ENCODE measurements at places on chromosomes 3 and 15.

- DNase-seq, result no peak
Observed at GRCh38 chr3:50163572-50164455, 8.7 kb downstream of the SEMA3F start.

- no peak for DNase-seq
Observed at GRCh38 chr3:72043204-72044133, 258.5 kb upstream of the PROK2 start.

DNA sequence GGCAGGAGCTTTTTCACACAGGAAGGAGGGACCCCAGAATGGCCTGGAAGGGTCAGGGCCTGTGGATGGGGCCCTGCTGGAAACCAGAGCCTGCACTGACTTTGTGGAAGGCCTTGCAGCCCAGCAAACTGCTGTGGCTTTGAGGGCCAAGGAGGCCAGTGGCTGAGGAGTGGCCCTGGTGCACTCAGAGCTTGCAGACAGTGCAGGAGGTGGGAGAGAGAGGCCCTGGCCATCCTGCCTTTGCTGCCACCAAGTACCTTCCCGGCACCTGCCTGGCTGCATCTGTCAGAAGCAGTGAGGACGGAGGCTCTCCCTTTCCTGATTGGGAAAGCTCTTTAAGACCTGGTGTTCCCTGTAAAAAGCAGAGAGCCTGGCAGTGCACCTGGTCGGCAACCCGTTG is 6.4 kb downstream of the PSTPIP1 start:
- DNase-seq, result no peak

DNA sequence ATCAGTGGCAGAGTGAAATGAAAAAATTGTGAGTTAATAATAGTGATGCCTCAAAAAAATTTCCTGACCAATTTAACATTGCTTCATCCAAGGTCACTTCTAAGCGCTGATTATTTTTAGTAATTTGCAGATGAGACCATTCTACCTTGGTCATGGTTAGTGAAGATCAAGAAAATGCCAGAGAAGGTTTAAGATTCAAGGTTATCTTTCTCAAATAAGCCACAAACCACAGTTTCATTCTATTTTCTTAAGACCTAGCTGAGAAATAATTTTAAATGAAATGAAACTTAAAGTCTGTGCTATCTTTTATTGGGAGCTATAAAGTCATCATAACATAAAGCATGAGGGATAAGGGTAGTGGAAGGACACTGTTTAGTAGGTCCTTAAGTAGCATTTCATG is 353.9 kb upstream of the NAALADL2 start:
- no peak for DNase-seq

DNA sequence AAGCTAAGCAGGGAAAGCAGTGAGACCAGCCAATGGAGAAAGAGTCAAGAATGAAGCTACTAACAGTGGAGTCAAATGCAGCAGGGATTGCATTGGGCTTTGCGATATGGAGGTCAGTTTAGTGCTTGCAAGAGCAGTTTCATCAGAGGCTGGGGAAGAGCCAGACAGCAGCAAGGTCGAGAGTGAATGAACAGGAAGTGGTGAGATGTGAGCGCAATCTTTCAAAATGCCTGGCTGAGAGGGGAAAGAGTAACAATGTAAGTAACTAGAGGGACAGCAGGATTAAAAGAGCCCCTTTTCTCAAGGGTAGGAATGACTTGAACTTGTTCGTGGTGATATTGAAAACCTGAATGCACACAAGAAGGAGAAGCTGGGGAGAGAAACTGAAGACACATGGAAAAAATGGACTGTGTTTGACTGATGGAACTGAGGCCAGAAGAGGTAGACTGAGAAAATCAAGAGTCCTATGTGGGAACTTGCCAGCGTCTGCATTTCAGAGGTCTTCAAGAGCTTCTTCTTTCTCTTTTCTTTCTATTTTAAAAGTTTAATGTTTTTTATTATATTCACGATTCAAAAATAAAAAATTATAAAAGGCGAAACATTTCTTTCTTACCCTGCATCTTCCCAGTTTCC is 30.6 kb upstream of the GPR160 start:
- DNase-seq, result no peak

DNA sequence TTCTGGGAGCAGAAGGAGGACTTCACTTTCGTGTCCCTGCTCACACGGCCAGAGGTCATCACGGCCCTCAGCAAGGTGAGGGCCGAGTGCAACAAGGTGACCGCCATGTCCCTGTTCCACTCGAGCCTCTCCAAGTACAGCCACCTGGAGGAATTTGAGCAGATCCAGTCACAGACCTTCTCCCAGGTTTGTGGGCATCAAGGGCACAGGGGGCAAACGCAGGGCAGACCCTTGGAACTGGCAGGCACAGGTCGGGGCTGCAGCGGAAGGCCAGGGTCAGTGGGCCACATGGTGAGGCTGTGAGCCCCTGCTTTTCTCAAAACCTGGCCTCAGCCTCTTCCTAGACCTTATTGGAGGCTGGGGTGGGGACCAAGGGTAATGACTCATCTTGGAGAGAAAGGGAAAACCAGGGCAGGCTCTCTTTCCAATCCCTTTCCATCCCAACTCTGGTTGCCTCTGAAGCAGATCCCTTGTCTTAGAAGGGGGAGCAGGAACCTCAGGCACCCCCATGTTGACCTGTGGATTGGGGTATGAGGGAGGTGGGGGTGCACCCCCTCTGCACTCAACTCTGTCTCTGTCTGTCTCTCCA is 29.5 kb downstream of the DNAH1 start:
- no peak for DNase-seq

DNA sequence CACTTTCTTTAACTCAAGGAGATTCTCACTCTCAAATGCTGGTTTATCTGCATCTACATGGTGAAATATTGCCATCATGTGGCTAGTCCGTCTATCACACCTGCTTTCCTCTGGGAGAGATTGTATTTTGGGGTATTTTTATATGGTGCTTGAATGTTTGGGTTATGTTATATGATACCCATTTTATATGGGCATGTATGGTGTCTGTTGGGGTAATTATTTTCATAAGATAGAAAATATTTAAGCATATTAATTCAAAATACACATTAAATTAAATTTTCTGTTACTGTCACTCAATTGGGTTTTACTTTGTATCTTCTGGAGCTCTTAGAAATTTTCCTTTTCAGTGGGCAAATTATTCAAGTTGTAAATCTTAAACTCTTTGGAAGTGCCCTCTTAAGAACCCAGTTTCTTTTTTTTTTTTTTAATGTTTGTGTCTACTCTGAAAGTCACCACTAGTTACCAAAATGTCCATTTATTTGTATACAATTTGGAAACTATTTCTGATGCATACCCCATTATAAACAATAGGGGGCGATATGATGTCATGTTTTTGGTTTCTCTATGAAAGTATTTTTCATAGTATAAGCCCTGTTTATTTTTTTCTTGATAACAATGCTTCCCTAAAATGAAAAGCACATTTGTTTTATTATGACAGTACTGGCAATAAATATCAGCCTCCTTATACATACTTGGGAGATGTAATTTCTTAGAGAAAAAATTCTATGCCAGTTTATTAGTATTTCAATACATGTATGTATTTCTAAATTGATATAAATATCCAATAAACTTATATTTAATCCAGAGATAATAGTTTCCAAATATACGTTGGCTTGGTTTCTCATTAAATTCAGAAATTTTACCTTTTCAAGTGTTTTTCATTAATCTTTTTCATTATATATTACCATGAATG is 36.1 kb upstream of the PLSCR5 start:
- no peak for DNase-seq

DNA sequence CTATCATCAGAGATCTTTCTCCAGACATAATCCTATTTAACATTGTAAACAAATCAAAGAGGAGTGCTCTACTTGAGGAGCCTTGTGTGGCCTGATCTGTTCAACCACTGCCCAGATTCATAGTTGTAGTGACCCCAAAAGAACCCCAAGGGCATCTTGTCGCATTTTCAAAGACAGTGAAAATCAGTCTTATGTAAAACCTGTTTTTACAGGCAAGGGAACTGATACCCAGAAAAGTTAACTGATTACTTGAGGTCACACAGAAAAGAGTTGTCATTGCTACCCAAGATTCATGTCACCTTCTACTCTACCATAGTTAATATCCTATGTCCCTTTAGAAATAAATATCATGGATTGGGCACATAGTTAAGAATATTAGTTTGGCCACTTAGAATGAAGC is 40.5 kb upstream of the ARPP21 start:
- DNase-seq, result no peak

- DNase-seq, result no peak
Observed at GRCh38 chr3:193991666-193992424, 144.1 kb upstream of the HES1 start.

DNA sequence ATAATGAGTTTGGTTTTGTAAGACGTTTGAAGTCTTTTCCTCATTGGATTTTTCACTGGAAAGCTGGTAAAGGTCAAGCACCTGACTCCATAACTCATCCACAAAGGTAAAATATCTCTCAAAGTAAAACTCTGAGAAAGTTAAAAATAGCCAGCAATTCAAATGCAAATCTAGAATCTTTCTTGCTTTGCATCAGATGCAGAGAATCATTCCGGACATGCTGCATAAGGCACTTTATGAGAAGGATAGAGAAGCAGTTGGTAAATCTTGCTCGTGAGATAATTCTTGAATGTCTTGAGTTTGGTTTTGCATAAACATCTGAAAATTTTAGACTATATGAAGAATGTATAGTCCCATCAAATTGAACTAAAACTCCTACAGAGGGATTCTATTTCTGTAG is 9.1 kb downstream of the KCNMB2 start:
- DNase-seq, result no peak

- no peak for DNase-seq
Observed at GRCh38 chr3:40754994-40755393, 230.2 kb downstream of the ZNF621 start.

DNA sequence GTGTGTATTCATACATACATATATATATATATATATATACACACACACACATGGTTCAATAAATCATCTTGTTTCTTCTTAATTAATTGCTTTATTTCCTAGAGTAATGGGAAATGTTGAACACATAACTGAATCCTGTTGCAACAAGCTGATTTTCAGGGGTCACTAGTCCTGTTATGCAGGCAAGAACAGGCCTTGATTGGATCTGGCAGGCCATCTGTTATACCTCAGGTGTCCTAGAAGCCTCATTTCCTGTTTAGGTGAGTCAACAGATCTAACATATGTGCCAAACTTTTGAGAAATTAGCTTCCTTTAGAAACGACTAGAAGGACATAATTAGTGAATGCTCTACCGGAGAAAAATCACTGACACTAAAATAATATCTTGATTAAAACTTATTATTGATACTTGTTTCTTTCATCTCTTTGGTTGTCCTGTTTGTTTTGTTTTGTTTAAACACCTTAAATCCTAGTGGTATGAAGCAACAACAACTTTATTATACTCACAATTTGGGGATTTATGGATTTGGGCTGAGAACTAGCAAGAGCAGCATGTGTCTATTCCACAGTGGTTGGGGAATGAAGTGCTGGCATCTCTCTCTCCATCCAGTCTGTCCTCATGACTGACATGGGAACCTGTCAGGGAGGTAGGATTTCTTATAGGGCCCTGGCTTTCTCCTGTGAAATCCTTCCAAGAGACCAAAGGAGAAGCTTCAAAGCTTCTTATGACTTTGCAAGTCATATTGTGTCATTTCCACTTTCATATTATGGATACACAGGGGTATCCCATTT is 552.6 kb downstream of the NSUN3 start:
- DNase-seq, result no peak

DNA sequence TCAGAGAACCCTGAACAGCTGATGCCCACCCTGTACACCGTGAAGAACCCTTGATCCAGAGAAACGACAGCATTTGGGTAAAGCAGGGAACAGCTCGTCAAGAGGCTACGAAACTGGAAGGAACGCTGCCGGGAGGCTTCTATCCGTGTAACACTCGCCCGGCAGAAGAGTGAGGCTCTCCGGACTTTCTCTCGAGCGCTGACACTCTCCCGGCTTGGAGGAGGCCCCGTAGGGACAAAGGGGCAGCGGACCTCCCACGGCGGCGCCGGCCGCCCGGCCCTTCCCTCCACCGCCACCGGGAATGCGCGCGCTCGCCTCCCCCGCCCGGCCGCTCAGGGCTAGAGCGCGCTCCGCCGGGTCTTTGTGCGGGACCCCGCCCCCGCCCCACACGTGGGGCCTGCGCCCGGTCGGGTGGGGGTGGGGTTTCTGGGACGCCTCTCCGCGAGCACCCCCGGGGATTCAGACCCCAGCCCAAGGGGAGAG is 1.7 kb downstream of the HYAL2 start:
- peak; percentile 28 for DNase-seq

DNA sequence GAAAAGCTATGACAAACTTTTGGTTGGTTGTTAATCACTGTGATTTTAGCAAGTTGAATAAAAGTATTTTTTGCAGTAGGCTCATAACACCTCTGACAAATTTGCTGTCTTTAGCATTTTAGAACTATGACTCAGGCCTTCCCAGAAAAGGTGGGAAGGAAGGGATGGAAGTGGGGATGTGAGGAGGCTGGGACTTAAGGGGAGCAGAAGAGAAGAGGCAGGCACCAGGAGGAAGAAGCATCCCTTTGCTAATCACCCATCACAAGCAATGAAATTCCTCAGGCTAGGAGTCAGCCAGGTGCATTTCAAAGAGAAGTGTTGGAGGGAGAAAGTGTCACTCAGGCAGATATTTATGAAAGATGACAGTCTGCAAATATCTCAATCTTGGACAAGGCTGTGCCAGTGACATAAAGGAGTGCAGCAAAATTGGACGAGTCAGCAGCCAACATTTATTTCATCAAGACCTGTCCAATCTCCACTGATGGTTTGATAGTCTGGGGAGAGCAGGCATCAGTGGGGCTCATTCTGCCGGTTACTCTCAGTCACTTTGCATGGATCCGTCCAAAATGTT is 337.3 kb upstream of the ARRDC4 start:
- no peak for DNase-seq

- no peak for DNase-seq
Observed at GRCh38 chr3:139292711-139293664, 50.8 kb upstream of the MRPS22 start.

DNA sequence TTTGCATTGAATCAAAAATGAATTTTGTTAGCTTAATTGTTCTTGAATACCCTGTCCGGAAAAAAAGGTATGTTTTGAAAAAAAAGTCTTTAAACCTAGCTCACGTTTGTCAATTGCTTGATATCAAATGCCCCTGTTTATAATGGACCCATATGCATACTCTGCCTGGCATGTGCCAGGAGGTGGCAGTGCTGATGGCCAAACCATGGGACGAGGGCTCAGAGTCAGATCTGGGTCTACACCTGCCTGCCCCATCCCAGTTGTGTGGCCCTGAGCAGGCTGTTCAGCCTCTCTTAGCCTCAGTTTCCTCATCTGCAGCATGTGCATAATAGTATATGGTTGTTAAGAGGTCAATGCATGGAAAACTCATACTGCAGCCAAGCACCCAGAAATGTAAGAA is 38.8 kb downstream of the PRKCD start:
- DNase-seq, result no peak

- DNase-seq, result no peak
Observed at GRCh38 chr3:34675383-34676120, 877.1 kb downstream of the PDCD6IP start.

Data from effector CD4-positive, alpha-beta T cell (primary cell).